Left lobe of liver (tissue), 2 donors: ENCODE measurements at places on chromosomes 1 and 21. TPM values are rescaled to one million over a fixed set of nuclear protein-coding genes. Genes with fewer than 3 reads are reported as not detected.

Gene PLEKHG5
- 1.1 TPM for total RNA-seq

Gene RNU1-3
- total RNA-seq = 1,159 TPM

GRCh38 chr1:10969267-10969970 is 43.0 kb upstream of the TARDBP start:
- DNase-seq = no peak

GRCh38 chr1:241817956-241818612 is 29.9 kb upstream of the EXO1 start:
- no peak for DNase-seq

DNA sequence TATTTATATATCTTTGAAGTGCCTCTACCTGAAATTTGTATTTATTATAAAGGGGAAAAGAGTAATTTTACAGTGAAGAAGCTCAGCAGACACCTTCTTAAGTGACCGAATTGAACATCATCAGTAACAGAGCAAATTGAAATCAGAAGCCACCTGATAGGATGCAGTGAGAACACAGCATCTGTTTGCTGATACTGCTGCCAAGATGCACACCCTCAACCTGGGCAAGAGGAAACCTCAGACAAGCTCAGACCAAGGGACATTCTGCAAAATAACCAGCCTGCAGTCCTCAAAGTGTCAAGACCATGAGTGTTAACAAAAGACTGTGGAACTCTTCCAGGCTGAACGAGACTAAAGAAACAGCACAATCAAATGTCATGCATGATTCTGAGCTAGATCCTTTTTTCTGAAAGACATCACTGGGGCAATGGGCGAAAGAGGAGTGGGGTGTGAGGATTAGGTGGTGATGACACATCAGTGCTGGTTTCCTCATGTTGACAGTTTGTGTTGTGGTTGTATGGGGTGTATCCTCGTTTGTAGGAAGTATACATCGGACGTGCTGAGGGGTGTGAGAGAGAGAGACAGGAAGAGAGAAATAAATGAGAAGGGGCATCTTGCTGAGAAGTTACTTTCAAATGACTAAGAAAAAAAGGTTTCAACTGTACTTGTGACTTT is 103.7 kb downstream of the ABCA4 start:
- no peak for DNase-seq
